ENCODE measurements at places on chromosomes 11 and 22.

GRCh38 chr11:127890030-127890615, 697.2 kb downstream of the ETS1 start:
- no peak for DNase-seq

DNA sequence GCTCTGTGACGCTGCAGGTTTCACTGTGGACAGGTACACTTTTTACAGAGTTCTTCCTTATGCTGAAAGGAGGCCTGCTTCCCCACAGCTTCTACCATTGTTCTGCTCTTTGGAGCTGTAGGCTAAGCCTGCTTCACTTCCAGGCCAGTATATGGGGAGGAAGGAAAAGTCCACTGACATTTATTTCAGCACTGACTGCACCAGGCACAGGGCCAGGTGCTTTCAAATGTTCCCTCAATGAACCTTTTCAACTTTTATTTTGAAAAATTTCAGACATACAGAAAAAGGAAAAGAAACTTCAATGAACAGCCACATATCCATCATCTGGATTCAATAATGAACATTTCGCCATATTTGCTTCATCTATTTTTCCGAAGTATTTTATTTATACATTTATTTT, 22.0 kb downstream of the POU2F3 start:
- DNase-seq, result no peak

GRCh38 chr22:45581549-45582080, 78.9 kb downstream of the FBLN1 start:
- DNase-seq, result no peak

DNA sequence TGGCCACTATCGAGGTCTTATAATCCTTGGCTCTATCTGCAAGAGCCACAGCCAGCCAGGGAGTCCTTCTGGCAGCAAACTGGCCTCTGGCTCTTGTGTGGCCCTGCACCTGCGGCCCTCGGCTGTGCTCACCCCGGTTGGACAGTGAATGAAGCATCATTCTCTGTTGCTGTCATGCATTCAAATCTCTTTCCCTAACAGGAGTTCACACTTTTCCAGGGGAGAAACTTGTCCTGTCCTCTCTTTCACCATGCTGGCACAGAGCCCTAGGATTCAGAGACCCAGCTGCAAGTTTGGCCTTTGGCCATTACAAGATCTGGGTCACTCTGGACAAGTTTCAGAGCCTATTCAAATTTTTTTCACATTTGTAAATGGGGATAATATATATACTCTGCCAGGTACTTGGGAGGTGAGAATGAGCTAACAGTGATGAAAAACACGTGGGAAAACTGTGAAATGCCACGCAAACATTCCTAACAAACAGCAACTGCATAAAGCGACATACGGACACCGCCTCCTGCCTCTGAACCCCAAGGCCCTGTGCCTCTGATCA, 34.2 kb downstream of the TMEM184B start:
- DNase-seq, result no peak

DNA sequence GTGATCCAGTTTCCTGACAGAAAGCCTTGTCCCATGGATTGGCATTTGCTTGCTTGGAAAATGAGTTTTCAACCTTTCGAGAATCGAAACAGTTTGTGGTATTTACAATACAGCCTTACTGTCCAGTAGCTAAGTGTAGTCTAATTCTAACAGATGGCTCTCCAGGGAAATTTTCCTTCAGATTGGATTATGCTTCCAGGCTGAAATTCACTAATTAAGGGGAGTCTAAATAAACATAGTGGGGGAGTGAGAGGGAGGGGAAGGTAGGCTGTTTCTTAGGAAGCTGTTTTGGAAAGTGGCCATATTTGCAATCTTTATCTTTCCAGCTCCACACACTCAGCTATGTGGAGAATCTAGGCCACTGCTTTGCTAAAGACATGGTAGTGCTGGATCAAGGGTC, 81.3 kb downstream of the SYT9 start:
- no peak for DNase-seq

- DNase-seq, result peak; percentile 55
Observed at GRCh38 chr11:117817368-117818040, 7.0 kb downstream of the FXYD2 start.

- DNase-seq, result no peak
Observed at GRCh38 chr22:48973694-48974041, 854.0 kb downstream of the BRD1 start.

DNA sequence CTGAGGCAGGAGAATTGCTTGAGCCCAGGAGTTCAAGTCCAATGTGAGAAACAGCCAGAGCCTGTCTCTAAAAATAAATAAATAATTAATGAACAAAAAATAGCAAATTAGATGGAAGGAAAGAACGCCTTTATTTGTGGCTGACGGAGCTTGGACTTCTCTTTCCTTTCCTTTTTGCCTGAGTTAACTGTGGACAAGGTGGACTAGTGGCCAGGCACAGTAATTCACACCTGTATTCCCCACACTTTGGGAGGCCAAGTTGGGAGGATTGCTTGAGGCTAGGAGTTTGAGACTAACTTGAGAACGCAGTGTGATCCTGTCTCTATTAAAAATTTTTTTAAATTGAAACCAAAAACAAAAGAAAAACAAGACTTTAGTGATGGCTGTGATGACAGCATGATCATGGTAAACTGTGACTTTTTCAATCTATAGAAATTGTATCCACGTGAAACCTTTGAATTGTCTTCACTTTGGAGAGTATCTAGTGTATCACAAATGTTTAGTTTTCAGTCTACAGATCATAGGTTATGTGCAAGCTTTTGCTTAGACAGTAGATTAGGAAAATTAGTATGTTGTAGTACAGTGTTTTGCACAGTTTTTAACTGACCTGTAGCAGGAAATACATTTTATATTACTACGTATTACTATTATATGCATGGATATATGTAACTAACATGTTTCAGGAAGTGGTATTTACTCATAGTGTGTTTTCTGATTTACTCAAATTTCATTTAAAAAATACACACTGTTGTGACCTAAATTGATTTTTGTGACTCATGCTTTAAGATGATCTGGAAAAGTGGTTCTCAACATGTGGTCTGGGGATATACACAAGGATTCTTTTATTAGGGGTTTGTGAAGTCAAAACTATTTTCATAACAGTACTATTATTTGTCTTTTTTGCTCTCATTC, 42.1 kb downstream of the KDM2A start:
- DNase-seq, result no peak

DNA sequence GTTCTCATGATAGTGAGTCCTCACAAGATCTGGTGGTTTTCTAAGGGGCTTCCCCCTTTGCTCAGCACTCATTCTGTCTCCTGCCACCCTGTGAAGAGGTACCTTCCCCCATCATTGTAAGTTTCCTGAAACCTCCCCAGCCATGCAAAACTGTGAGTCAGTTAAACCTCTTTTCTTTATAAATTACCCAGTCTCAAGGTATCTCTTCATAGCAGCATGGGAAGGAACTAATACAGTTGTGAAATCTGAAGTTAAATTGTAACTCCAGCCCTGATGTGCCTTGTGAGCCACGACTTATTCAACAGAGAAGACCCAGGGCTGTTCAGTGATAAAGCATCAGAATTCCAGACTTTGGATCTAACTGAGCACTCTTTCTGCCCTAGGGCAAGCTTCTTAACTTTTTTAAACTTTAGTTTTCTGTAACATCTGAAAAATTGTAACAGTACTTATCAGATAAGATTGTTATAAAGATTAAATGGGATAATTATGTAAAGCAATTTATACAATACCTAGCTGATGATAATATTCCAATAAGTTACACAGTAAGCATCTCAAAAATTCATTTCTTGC, 220.0 kb downstream of the TRPC6 start:
- no peak for DNase-seq

- no peak for DNase-seq
Observed at GRCh38 chr11:112719736-112720525, 241.3 kb upstream of the NCAM1 start.

DNA sequence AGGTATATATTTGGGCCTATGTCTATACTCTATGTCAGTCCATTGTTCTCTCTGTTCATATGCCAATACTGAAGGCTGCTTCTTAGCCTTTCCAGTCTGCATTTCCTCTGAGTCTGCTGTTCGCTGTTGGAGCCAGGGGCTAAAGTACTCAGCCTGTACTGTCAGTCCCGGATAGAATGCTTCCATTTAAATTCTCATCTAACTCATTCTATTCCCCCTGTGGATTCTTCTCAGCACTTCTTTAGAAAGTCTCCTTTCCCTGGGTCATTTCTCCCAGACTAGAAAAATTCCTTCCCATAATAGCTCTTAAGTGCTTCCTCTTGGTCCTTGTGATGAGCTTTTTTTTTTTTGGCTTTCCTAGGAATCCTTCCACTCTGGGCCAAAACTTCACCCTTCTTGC, 293.1 kb downstream of the KIRREL3 start:
- no peak for DNase-seq

DNA sequence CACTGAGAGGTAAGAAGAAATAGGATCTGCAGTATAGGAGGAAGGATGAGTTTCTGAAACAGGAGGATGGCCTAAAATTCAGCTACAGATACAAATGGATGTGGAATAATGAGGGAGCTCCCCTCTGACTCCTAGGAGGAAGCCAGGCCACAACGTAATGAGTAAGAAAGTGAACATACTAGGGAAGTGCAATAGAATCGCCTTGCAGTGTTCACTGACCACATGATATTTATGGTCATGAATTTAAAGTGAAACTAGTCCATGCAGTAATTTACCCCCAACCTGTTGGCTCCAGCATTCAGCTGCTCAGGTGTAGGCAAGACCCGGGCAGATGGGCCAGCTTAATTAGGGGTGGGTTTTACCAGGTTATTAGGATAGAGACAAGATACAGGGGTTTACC, 101.7 kb downstream of the DEUP1 start:
- DNase-seq, result no peak

GRCh38 chr11:101555366-101555765, 28.4 kb downstream of the TRPC6 start:
- DNase-seq, result no peak

- DNase-seq, result no peak
Observed at GRCh38 chr22:31577711-31578110, 81.4 kb downstream of the SFI1 start.

DNA sequence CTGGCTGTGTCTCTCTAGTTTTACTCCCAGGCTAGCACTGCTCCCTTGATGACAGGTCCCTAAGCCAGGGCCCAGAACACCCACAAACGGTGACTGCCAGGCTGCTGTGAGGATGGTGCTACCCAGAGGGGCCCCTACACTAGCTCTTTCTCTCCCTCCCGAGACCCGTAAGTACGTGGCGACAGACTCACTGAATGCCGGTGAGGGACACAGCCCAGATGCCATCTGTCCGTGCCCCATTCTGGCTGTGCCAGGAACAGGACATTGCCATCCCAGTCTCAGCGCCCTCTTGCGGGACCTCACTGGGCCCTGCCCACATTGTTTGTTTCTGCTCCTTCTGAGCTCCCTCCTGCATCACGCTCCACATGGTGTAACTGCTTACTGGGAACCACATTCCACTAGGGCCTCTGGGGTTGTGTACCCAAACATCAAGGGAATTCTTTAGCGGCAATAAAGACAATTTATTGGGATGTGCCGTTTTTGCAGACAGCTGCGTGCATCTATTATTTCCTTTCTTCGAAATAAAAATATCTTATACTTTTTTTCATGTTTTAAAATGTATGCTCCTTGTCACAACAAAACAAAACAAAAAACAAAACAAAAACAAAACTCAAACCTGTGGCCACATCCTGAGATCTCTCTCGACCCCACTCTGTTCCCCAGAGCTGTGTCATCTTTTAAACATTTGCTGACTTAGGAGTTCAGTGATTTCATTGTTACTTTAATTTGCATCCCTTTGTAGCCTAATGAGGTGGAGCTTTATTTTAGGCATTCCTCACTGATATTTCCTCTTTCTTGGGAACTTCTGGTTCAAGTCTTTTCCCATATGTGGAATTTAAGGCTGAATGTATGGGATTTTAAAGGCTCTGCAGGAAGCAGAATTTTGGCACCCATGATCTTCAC, 4.4 kb upstream of the TPCN2 start:
- no peak for DNase-seq

GRCh38 chr22:44729391-44730021, 22.9 kb upstream of the ARHGAP8 start:
- DNase-seq, result no peak

DNA sequence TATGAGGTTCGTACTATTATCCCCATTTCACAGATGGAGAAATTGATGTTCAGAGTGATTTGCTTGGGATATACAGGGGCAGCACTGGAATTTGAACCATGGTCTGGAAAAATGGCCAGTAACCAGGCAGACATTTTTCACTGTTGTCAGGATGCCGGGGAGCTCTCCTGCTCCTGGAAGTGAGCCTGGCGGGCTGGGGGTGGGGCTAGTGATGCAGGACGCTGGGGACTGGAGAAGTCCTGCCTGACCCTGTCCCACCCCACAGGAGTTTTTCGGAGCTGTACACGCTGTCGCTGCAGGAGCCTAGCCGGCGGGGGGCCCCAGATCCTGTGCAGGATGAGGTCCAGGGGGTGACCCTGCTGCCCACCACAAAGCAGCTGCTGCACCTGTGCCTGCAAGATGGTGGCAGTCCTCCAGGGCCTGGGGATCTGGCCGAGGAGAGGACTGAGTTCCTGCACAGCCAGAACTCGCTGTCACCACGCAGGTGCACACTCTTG, 11.1 kb downstream of the SIPA1 start:
- no peak for DNase-seq

DNA sequence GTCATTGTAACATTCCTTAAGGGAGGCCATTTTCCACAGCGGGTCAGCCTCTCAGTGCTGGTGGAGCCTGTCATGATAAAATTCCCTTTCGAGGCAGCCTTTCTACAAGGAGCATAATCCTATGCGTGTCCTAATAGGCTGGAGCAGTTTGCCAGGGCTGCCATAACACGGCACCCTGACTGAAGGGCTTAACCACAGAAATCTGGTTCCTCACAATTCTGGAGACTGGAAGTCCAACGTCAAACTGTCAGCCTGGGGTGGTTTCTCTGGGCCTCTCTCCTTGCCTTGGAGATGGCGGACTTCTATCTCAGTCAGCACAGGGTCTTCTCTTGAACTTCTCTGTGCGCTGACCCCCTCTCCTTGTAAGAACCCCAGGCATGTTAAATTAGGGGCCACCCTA, 1.4 kb upstream of the RGL4 start:
- no peak for DNase-seq

DNA sequence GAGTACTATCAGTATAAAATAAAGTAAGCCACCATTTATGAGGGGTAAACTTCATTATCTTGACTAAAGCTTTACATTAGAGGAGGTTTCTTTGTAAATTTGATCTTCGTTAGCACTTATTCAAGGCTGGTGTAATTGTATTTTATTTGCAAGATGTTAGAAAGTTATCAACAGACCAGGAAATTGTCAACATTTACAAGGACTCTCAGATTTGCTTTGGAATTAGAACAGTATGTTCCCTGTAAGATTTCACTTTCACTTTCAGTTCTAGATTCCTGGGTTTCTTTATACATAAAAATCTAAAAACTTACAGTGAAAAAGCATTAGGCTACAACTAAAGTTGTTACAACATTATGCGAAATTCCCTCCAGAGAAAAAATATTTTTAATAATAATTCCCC, 4.6 kb upstream of the BIRC3 start:
- DNase-seq, result no peak

GRCh38 chr22:20805972-20806471, 32.1 kb downstream of the SERPIND1 start:
- no peak for DNase-seq
